OCI-M1 (cell line): ENCODE measurements at places on chromosomes 11 and 22.
A peak's percentile ranks its signal among the peaks of the same experiment; 100 is the strongest.

DNA sequence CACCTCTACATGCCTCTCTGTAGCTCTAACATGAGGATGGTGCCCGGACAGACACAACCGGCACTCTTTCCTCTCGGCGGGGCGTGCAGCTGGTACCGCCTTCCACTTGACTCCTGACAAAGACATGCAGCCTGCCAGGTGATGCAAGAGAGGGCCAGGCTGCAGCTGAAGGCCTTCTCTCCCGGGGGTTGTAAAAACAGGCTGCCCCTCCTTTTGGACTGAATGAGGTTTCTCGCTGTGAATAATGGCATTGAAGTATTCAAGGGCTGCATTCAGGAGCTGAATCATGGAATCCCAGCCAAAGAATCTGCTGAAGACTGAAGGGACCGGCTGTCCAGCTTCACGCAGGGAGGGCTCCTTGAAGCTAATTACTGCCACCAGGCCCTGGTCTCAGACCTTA, 110.9 kb downstream of the GALNT18 start:
- DNase-seq = no peak

DNA sequence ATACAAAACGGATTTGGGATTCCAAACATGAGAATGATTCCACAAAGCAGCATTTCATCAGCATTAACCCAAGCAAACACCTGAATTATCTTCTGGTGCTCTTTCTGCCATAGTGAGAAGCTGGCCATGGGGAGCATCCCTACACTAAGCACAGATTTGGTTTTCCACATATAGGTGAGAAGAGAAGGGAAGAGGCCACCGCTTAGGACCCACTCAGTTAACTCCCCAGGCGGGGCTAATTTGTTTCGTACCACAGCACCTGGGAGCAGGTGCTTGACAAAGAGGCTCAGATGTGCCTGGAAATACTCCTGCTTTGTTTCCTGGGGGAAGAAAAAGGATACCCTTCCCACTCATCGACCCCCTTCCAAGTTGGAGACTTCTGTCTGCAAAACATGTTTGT, 64.2 kb downstream of the RAB30 start:
- no peak for DNase-seq

DNA sequence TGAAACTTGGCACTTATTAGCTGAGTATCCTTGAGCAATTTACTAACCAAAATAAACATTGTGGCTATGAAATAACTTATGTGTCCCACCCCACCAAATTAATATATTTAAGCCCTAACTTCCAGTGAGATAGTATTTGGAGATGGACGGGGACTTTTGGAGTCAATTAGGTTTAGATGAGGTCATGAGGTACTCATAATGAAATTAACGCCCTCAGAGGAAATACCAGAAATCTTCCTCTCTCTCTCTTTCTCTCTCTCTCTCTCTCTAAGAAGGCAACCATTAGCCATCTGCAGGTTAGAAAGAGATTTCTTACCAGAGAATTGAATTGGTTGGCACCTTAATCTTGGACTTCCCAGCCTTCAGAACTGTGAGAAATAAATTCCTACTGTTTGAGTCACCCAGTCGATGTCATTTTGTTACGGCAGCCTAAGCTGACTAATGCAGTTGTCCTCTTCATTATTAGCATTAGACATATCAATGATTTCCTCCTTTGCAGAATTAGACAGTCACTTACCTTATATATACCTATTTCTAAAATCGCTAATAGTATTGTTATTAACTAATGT, 1284.0 kb downstream of the FAM181B start:
- no peak for DNase-seq

- DNase-seq = no peak
Measured at GRCh38 chr11:2858995-2859698, 26.4 kb downstream of the CDKN1C start.

- no peak for DNase-seq
Measured at GRCh38 chr11:37509506-37509905, 911.5 kb upstream of the RAG2 start.

GRCh38 chr11:35796562-35796961, 134.0 kb downstream of the TRIM44 start:
- DNase-seq = no peak

- DNase-seq = no peak
Measured at GRCh38 chr11:63289658-63290057, 46.3 kb upstream of the SLC22A25 start.

DNA sequence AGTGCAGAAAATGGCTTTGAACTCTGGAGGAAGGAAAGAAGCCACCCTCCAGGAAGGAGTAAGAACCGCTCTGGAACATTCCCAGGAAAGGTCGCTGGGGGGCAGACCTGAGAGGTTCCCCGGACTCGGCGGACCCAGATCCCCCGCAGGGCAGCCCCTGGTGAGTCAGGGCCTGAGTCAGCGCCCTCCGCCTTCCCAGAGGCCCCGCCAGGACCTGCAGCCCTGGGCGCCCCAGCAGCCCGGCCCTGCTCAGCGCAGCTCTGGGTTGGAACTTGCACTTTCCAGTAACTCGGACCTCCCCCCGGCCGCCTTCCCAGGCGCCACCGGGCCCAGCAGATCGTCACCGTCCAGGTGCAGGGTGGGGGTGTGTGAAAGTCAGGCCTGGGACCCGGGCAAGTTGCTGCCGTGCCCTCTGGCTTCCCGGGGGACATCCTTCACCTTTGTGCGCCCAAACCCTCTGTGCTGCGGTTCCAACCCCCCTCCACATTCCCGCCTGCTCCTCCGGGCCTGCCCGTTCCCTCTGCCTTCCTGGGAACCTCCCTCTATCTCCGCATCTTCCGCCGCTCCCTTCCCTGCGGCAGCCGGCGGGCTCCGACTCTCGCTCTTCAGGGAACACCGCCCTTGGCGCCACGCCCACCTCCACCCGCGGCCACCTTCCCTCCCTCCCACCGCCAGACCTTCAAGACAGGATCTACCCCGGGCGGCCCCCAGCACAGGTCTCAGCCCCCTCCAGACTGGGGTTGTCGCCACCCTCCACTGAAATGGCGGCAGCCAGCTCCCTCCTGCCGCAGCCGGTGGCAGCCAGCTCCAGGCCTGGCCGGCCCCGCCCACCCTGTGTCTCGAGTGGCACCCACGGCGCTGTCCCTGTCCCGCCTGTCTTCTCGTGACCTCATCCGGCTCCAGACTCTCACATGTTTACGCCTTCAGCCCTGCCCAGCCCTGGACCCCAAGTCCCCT, 36.8 kb upstream of the WNT7B start:
- peak; percentile 95 for DNase-seq

DNA sequence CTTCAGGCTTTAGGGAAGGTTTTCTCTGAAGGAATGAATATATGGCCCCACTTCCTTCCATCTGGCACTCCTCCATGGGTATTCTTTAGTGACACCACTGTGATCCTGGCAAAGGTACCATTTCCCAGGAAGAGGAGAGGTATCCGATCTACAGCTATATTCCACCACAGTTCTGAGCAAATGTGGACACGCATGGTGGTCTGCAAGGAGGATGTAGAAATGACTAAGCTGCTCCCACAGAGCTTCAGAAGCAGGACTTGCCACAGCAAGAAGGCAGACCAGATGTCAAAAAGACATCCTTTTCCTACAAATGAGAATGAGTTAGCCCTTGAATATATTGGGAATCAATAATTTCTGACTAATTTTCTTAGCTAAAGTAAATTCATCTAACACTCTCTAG, 45.5 kb downstream of the ARFGAP2 start:
- no peak for DNase-seq

GRCh38 chr22:27994481-27995331, 75.7 kb upstream of the PITPNB start:
- no peak for DNase-seq

DNA sequence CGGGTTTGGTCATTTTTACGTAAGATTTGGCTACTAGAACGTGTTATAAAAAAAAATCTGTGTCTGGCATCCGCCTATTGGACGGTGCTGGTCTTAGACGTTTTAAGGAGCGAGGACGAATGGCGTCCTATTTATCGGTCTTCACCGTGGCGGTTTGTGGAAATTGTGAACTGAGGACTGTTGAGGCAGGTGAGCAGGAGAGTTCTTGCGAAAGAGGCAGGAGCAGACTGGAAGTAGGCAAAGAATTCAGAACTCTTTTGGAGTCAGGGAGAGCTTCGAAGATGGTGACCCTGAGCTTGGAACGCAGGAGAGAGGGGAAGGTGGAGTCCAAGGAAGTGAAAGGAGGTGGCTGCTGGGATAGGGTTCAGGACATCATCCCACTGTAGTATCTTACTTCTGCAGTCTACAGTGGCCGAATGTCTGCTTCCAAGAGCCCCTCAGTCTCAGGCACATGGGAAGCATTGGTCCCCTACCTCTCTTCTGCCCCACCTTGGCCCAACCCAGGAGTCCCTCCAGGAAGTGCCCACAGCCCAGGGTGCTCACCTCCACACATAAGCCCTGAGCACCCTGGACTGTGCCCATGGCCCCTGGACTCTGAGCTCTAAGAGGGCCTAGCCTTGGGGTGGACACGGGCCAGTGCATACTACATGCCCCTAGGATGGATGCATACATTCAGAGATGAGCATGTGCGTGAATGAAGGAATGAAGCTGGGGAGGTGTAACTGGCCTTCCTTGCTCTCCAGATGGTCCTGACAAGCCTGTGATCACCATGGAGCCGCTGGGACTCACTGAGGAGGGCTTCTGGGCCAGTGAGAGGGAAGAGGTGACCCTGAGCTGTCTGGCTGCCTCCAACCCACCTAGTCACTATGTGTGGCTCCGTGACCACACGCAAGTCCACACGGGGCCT, 3.7 kb downstream of the VSIG10L2 start:
- DNase-seq = no peak

- no peak for DNase-seq
Measured at GRCh38 chr22:33598821-33599220, 321.5 kb downstream of the LARGE1 start.

DNA sequence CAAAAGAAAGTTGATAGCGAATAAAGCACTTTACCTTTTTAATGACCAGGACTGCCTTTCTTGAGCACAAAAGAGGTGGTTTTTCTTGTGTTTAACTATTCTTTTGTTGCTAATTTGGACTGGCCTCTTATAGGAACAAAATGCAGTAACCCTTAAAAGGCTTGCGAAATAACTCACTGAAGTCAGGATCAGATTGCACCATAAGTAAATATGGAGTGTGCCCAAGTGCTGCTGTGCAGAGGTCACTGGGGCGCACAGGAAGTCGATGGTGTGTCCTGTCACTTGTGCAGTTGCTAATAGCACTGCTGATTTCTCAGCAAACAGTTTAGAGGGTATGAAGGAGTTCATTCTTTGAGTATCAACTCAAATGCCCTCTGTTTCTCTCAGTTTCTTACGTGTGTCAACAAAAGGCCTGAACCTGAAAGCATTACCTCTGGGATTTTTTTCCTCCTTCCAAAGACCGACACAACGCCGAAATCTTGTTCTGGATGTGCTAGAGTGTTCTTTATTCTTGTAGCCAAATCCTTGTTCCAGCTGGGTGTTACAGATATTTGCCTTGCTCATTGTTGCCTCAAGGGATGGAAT, 71.3 kb downstream of the ATXN10 start:
- no peak for DNase-seq

DNA sequence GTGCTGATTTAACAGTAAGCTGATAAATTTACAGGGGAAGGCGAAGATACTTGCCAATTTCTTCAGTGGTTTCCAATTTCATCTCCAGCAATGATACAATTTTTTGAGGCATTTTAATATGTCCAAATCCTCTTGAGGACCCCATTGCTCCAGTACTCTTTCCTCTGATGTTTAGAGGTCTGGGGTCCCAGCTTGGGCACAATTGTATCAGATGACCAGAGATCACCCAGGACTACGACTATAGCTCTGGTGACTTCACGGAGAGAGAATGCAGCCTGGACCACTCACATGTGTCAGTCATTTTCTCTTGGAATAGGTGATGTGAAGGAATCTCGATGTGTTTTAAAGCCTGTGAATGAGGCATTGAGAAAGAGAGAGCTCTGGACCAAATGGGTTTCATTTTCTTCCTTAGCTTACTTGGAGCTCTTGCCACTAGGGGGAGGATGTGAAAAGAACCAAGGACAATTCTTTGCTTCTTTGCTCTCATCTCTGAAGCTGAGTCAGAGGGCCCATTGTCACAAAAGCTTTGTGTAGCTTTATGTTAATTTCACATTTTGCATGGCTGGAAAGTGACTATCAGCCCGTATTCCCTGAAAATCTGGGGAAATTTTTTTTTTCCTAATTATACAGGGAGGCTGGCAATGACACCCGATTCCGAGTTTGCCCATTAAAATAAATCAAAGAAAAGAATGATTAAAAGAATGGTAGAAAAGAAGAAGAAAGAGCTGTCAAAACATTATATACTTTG, 6.7 kb upstream of the CCDC90B start:
- DNase-seq = peak; percentile 91

- DNase-seq = no peak
Measured at GRCh38 chr11:116519499-116519898, 253.3 kb downstream of the BUD13 start.

DNA sequence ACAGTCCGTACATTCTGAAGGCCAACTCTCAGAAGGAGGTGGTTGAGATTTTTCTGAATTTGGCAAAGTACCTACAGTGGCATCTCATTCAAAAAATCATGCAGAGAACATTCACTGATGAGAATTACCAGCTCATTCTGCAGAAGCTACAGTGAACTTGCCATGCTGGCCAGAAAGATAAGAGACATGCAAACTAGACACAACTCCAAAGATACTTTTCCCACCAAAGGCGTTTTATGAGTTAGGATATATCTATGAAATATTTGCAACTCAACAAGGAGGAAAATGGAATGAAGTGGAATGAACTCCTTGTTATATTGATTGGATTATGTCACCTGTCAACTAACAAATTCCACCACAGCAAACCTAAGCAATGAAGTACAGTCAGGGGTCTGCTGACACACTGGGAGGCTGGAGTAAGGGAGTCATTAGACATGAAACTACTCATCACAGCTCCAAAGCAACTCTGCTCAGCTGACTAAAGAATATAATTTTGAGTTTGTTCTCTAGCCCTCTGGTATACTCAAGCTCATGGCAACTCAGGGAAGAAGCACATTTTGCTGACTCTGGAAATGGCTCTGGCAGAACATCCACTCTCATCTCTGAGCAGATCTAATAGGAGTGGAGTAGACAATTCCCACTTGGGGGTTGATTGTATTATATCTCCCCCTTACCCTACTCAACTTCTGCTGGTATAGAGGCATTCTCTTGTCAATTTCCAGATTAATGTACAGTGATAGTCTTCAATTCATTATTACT, 22.9 kb downstream of the MAML2 start:
- DNase-seq = no peak

- no peak for DNase-seq
Measured at GRCh38 chr11:68658661-68659060, 25.7 kb upstream of the GAL start.

DNA sequence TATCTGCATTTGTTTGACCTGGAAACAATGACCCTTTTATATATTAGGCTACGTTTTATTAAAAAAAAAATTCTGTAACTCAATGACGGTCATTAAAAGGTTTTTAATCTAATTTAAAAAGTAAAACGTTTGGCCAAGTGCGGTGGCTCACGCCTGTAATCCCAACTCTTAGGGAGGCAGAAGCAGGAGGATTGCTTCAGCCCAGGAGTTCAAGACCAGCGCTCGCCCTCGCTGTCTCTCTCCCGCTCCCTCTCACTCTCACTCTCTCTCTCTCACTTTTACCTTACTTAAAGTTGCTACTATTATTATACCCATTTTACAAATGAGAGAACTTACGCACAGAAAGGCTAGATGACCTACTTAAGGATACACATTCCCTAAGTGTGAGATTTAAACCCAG, 814 bp upstream of the NARS2 start:
- no peak for DNase-seq
